ENCODE measurements at places on chromosomes 4 and X.

DNA sequence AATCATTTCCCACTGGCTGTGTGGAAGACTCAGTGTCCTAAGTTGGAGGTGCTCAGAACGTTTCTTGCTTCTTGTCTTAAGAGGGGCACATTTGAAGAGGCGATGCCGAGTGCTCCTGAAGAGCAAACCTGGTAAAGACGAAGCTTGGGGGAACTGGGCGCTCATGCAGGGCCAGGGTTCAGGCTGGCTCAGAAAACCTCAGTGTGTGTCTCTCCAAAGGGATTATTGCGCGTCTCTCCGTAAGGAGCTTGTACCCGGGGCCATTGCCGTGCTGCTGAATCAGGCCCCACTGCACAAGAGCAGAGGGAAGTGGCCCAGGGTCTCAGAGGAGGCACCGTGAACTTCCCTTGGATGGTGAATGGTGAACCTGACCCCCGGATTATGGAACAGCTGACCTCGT, 44.4 kb downstream of the PSAPL1 start:
- DNase-seq = no peak

DNA sequence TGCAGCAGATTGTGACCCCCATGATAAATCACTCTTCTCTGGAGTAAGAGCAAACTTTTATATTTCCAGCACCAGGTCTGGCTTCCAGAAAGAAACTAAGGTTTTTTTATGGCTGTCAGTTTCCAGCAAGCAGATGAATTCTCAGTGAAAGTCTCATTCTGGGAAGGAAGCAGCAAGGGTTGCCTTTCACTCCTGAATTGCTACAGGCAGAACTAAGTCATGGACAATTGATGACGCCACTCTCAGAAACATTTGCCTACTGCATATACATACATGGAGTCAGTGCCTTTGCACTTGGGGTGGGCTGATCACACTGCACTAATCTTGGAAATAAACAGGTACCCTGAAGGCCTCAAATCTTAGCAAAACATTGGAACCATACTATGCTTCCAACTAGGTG, 80.0 kb downstream of the IL21 start:
- no peak for DNase-seq

DNA sequence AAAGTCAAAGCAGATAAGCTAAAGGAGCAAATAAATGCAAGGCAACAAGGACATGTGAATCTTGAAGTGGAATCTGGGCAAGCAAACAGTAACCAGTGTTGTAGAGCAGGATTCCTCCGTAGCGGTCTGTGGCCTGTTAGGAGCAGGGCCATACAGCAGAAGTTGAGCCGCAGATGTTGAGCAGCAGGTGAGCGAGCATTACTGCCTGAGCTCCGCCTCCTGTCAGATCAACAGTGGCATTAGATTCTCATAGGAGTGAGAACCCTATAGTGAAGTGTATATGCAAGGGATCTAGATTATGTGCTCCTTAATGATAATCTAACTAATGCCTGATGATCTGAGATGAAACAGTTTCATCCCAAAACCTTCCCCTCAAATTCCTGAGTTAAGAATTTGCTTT, 550.7 kb downstream of the ADGRL3 start:
- no peak for DNase-seq

DNA sequence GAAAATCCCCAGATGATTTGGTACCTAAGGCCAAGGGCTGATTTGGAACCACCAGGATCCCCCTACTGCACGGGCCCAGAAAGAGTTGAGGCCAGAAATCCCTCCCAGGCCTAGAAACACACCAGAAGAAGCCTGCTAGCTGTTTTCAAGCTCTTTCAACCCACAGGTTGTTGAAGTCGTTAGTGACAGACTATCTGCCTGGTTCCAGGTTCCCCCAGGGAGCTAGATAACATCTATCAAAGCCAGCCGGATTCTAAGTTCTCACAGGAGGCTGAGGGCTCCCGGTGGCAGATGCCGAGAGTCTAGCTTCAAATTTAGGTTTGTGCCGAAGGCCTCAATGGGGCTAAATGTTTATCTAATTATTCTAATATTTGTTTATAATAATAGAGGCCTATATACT, 132.0 kb upstream of the ATP6AP2 start:
- no peak for DNase-seq

- DNase-seq = no peak
Measured at GRCh38 chr4:20532871-20533870, 167.1 kb upstream of the PACRGL start.

GRCh38 chr4:111610681-111611080, 534.6 kb upstream of the FAM241A start:
- no peak for DNase-seq

DNA sequence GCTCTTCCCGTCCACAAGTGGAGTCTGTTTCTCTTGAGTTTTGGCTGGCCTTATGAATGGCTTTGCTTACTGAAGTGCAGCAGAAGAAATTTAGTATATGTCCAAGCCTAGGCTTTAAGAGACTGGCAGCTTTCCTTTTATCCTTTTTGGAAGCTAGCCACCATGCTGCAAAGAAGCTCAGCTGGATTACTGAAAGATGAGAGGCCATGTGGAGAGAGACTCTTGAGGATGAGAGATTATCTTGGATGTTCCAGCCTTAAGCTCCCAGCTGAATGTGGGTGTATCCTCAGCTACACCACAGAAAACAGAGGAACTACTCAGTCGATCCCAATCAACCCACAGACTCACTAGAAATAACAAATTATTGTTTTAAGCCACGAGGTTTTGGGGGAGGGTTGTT, 12.5 kb downstream of the CCNG2 start:
- DNase-seq = peak; percentile 20

DNA sequence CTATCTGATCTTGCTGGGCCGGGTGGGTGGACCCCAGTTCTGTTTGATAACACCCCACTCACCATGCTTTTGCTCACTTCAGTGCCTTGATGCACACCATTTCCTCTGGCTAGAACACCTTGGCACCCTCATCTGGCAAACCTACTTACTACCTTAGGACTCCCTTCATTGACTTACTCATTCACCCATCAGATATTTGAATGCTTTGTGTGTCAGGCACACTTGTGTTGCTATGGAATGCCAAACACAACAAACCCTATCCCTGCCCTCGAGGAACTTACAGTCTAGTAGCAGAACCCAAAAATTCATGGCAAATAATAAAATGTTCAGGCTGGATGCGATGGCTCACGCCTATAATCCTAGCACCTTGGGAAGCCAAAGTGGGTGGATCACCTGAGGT, 13.9 kb downstream of the CCNG2 start:
- no peak for DNase-seq

- no peak for DNase-seq
Measured at GRCh38 chr4:170827562-170828274, 738.0 kb upstream of the AADAT start.

DNA sequence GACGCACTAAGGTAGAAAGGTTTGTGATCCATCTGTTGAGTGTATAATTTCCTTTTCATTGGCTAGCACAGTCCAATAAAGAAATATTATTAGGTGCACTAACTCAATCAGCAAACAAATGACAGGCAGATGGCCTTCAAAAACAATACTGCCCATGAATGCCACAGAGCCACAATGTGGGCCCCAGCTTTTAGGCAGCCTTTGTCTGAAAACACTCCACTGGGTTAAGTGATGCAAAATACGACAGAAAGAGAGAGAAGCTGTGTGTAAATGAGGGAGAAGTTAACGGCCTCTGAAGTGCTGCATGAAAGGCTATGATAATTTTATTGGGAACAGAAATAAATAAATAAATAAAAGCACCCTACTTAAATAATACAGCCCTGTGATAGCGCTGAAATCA, 274.6 kb downstream of the NKX6-1 start:
- no peak for DNase-seq

GRCh38 chr4:105957680-105958079, 62.4 kb downstream of the NPNT start:
- no peak for DNase-seq

DNA sequence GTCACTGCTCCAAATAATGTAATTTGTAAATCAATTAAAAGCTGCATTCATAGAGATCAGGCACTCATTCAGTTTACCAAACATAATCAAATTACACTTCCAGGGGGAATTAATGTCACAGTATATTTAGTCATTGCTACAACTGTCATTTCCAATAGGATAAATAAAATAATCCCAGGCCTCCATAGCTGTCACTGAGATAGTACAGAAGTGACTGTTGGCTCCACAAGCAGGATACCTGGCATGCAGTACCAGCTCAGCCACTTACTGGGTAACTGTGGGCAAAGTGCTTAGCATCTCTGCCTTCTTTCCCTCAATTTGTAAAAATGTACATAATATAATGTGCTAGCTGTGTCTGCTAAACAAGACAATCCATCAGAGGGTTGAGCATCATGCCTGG, 128.1 kb downstream of the CAMK2D start:
- no peak for DNase-seq

GRCh38 chrX:145861818-145862217, 44.2 kb downstream of the SLITRK2 start:
- no peak for DNase-seq

GRCh38 chr4:84565951-84566350, 17.0 kb upstream of the CDS1 start:
- DNase-seq = no peak

GRCh38 chr4:122823476-122823875, 3.2 kb upstream of the FGF2 start:
- no peak for DNase-seq

DNA sequence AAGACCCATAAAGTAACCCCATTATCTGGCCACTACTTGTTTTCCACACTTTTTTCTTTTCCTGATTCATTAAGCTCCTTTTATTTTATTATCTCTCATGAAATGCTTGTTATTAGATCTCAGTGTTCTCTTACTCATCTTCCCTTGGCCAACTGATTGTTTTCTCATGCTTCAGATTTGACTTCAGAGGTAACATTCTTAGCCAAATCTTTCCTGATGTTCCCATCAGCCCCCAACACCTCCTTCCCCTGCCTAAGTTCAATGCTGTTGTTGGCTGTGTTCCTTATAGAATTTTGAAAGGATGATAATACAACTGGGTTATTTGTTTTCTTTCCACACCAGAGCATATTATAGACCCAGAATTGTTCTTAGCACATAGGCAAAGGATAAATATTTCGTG, 75.6 kb downstream of the BMPR1B start:
- no peak for DNase-seq

GRCh38 chr4:118173956-118174725, 139.9 kb downstream of the NDST3 start:
- DNase-seq = peak; percentile 82

- no peak for DNase-seq
Measured at GRCh38 chr4:39932776-39933402, 44.8 kb downstream of the PDS5A start.

- no peak for DNase-seq
Measured at GRCh38 chr4:184099535-184099966, 118.1 kb downstream of the ENPP6 start.

- DNase-seq = no peak
Measured at GRCh38 chr4:73702796-73703287, 37.5 kb upstream of the CXCL8 start.

- no peak for DNase-seq
Measured at GRCh38 chr4:88735564-88735963, 37.9 kb upstream of the NAP1L5 start.

DNA sequence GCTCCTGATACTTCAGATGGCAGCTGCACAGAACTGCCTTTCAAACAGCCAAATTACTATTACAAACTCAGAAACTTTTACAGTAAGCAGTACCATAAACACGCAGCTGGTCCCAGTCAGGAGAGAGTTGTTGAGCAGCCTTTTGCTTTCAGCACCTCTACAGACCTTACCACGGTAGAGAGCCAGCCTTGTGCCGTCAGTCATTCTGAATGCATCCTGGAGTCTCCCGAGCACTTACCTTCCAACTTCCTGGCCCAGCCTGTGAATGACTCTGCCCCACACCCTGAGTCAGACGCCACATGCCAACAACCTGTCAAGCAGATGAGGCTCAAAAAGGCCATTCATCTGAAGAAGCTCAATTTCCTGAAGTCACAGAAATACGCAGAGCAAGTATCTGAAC, 12.4 kb downstream of the ZBTB49 start:
- no peak for DNase-seq

DNA sequence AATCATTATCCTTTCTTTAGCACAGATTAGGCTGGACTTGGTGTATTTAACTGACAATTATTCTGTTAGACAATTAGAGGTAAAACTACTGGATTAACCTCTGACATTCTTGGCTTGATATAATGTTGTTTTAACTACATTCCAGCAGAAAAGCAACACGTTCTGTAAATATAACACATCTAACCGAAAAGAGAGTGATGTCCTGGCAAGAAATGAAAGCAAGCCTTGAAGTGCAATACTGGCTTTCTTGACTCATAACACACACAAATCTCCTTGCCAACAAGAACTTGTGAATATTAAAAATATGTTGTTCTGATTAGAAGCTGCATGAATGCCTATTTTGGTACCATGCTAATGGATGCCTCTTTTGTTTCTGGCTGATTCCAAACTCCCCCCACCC, 76.4 kb downstream of the EFHC2 start:
- no peak for DNase-seq

DNA sequence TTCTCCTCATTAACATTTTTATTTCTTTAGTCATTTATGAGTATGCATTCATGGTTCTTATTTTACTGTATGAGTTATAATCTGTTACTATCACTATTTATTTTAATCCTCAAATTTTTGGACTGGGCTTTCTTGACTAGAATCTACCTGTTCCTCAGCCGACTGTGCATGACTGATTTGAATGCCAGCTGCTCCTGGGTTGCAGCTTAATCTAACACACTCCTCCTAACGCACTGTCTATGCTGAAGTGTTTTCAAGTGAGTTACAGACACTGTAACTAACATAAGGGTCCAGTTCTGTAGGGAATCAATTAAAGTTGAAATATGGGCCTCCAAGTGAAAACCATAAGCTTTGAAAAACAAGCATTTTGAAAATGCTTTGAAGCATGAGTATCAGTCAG, 137.4 kb upstream of the ARSJ start:
- no peak for DNase-seq

GRCh38 chr4:133151341-133151690, 2.2 kb downstream of the PCDH10 start:
- no peak for DNase-seq

DNA sequence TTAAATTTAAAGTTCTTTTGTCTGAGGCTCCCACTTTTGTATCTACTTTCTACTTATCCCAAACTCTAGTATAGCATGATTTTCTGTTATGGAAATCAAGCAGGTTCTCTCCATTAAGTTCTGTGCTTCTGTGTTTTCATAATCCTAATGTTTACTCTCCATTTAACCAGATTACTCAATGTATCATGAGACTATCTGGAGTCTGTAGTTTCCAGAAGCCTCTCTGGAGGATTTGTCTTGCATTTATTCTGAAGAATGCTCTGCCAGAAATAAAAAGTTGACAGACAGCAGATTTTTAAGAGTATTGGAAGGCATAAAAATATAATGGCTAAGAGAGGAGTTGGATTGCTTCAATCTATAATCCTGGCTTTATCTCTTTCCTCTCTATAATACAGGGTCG, 39.2 kb upstream of the PLS3 start:
- no peak for DNase-seq
